ENCODE measurements at places on chromosomes 2 and 18.

DNA sequence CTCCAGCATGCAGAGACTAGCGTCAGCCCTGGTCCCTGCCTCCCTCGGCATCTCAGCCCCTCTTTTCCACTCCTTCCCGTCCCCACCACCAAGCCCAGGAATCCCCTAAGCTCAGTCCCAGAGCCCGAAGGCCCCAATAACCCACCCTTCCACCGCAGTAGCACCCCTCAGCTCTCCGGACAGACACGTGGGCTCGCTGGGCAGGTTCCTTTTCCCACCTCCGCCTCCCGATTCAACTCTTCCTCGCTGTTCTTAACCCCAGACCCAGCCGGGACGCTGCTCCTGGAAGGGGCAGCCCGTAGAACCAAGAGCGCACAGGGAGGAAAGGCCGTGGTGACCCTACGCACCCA is 1.4 kb downstream of the IHH start:
- no peak for DNase-seq

DNA sequence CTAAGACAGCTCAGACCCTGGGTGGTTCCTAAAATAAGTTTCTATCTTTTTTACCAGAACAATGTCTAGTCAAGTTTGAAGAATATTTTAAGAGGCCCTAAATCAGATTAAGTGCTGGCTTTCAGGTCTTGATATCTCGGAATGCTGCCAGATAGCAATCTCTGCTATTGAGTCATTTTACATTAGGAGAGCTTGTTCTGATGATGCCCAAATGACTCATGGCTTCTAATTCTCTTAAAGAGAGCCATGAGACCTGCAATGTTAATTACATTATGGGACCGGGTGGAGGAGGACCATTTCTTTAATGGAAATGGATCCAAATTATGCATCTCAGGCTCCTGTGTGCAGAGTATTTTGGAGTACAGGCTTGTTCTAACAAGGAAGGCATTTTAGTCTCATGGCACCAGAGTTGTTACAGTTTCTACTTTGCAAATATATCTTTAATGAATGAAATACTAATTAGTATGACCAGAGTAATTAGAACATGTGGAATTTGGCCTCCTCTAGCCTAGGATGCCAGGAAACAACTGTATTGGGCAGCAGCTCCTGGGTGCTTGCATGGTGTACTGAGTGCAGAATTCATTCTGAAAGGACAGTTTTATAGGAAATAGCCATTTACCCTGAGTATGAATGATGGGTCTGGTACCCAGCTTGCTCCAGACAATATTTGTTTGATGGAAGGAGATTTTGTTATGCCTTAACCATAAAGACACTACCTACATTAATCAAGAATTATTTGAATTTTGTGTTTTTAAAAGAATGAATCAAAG is 94.0 kb upstream of the SULT1C3 start:
- DNase-seq = no peak

DNA sequence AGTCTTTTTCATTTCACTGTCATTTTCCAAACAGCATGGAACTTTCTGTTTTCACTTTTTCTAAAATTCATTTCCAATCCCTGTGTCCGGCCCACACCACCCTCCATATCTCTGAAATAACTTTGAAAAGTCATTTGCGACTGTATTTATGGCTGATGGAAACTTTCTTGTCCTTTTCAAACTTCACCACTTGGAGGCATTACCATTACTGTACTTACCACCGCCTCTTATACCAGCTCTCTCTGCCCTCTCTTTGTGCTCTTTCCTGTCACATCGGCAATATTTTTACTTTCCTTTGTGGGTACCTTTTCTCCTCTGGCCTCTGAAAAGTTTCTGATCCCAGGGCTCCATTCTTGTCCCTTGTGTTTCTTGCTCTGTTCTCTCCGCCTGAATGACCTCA is 39.5 kb upstream of the IL1RL1 start:
- DNase-seq = no peak

GRCh38 chr2:181992776-181993175 is 7.1 kb downstream of the PPP1R1C start:
- no peak for DNase-seq
